Upper lobe of right lung (tissue), 1 donor: ENCODE measurements at places on chromosomes 7 and 10.

DNA sequence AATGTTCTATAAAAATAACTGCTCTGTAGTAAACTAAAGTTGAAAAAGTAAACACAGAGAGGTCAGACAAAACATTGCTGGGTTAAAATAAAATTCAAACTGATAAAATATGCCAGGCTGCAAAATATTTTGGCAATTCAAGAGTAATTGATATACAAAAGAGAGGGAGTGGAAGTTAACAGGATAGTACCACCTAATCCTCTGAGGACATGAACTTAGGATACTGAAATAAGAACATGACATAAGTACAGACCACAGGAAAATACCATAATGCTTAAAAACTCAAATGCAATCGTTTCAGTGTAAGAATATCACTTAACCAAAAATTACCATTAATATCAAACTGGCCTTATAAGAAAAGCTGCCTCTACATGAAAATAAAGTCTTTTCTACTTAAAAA lies 37.6 kb upstream of the GPR22 start:
- DNase-seq: no peak

GRCh38 chr7:99733448-99733847 lies 1.5 kb downstream of the CYP3A7 start:
- no peak for DNase-seq

- DNase-seq: no peak
These were observed 398.9 kb downstream of the ADRA2A start for GRCh38 chr10:111475720-111476119.

- DNase-seq: no peak
These were observed 158.3 kb downstream of the FRMD4A start for GRCh38 chr10:14172336-14172950.

GRCh38 chr10:59077855-59078254 lies 98.6 kb upstream of the PHYHIPL start:
- no peak for DNase-seq

DNA sequence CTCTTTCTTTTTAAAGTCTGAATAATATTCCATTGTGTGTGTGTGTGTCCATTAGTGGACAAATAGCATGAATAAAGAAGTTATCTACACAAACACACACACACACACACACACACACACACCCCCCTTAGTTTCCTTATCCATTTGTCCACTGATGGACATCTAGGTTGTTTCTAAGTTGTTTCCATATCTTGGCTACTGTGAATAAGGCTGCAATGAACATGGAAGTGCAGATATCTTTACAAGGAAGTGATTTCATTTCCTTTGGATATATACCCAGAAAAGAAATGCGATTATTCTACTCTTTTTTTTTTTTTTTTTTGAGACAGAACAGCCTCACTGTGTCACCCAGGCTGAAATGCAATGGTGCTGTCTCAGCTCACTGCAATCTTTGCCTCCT lies 113.5 kb downstream of the MBL2 start:
- no peak for DNase-seq

GRCh38 chr7:80764132-80764531 lies 125.7 kb downstream of the CD36 start:
- DNase-seq: no peak

- no peak for DNase-seq
These were observed 136.4 kb upstream of the MDFIC start for GRCh38 chr7:114785496-114785895.

GRCh38 chr10:91838199-91838598 lies 40.0 kb downstream of the TNKS2 start:
- DNase-seq: no peak

DNA sequence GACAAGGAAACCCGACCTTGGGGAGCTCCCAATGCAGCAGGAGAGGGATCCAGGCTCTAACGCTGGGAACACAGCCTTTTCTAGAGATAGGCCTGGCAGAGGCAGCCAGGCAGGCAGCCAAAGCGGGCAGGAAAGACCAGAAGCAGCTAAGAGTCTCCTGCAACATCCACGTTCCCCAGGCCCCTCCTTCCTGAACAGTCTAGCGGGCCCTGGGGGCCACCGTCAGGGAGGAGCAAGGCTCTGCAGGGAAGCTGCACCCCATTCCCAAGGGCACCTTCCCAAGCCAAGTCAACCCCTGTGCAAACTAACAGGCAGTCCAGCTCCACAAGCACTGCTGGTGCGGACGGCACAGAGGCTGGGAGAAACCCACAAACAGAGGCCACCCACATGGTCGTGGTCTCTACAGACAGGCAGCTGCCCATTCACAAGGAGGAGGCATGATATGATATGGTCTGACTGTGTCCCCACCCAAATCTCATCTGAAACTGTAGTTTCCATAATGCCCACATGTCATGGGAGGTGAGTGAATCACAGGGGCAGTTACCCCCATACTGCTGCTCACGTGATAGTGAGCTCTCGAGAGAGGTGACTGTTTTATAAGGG lies 115.7 kb downstream of the MAD1L1 start:
- DNase-seq: no peak

DNA sequence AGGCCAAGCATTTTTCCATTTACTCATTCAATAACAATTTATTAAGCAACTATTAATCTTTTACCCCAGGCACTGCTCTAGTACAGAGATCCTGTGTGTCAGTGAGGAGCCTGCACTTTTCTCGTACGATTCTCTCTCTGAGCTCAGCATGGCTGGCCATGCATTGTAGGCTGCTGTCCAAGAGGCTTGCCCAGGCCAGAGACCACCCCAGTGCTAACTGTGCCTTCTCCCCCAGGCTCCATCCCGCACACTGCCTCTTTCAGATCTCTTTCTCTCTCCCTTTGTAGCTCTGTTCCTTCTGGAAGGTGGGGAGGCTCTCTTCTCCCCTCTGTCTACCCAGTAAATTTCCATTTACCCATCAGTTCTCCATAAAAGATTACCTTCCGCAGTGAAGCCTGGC lies 101.0 kb upstream of the IKZF1 start:
- no peak for DNase-seq

- peak; percentile 70 for DNase-seq
These were observed 38.1 kb downstream of the CFAP46 start for GRCh38 chr10:132904181-132904813.

GRCh38 chr7:133121175-133121844 lies 39.4 kb upstream of the CHCHD3 start:
- no peak for DNase-seq

GRCh38 chr10:27998178-27998953 lies 513 bp downstream of the ODAD2 start:
- peak; percentile 70 for DNase-seq

DNA sequence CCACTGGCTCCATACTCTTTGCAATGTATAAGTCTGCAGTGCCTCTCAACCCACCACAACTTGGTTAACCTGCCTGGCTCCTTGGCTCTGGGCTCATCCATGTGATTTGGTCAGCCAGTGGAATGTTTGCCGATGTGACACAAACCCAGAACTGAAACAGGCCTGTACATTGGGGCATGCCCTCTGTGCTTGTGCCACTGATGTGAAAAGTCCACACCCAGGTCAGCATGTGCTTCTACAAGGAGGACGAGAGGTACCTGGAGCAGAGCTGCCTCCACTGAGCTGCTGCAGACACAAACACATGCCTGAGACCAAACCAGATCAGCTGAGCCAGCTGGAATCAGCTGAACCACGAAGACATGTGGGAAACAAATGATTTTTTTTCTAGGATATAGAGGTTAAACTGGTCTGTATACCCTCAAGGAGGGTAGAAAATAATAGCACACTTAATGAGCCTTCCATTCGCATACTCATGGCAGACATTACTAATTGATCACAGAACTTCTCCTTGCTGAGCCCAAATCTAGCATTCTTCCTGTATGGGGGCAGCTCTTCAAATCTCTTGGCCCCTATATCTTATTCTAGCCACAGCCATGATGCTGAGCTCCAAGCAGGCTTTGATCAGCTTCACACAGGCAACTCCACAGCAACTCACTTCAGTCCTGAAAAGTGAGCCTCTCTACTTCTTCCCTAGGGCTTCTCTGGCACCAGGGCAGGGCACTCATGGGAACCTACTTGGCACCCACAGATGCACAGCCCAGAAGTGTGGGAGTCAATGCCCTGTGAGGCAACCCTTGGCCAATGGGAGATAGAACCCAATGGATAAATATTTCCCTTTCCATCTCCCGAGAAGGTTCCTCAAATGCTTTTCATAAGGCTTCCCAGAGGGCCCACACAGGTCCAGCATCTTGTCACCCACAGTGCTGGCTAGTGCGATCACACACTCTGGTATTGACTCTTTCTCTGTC lies 18.6 kb downstream of the PYROXD2 start:
- no peak for DNase-seq

DNA sequence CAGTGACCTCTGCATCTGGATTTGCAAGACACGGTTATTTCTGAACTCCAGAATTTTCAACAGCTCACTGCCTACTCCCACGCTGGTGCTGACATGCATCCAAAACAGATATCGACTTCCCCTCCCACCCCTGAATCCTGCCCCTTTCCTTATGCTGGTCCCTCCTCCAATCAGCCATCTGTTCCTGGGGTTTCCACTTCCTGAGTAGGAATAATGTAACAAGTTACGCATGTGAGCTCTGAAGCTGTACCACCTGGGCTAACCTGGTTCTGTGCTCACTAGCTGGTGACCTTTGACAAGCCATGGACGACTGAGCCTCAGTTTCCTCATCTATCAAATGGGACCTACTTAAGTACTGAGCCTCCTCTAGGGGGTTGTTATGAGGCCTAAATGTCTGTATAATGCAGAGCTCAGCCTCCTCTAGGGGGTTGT lies 1.7 kb upstream of the NCAPG2 start:
- DNase-seq: no peak

DNA sequence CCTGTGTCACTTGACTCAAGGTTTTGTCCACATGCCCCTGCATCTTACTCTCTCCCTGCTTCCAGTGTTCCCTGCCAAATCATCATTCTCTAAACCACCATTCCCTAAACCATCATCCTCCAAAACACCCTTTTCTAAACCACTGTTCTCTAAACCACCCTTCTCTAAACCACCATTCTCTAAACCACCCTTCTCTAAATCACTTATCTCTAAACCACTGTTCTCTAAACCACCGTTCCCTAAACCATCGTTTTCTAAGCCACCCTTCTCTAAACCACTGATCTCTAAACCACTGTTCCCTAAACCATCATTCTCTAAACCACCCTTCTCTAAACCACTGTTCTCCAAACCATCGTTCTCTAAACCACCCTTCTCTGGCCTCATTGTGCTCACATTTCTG lies 142.1 kb downstream of the CXCL12 start:
- no peak for DNase-seq

DNA sequence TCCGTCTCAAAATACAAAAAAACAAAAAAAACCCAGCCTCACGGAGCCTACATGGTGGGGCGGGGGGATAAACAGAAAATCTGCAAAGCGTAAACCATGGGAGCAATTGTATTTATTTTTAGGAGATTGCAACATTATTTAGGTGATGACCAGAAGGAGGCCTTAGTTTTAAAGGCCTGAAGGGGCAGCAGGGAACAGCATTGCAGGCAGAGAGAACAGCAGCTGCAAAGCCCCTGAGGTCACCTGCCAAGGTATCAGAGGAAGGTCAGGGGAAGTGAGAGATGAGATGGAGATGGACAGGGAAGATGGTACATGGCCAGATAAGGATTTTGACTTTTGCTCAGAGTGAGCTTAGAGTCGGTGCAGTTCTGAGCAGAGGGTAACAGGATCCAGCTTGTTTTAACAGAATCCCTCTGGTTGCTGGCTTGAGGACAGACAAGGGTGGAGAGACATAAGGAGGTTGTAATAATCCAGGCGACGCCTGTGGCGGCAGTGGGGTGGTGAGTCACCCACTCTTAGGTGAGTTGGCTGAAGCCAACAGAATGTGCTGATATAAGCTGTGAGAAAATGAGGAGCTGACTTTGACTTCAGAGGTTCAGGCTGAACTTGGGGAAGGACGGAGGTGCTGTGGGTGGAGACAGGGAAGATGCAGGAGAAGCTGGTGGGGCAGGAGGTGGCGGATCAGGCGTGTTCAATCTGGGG lies 82.3 kb upstream of the GTF2I start:
- peak; percentile 75 for DNase-seq

DNA sequence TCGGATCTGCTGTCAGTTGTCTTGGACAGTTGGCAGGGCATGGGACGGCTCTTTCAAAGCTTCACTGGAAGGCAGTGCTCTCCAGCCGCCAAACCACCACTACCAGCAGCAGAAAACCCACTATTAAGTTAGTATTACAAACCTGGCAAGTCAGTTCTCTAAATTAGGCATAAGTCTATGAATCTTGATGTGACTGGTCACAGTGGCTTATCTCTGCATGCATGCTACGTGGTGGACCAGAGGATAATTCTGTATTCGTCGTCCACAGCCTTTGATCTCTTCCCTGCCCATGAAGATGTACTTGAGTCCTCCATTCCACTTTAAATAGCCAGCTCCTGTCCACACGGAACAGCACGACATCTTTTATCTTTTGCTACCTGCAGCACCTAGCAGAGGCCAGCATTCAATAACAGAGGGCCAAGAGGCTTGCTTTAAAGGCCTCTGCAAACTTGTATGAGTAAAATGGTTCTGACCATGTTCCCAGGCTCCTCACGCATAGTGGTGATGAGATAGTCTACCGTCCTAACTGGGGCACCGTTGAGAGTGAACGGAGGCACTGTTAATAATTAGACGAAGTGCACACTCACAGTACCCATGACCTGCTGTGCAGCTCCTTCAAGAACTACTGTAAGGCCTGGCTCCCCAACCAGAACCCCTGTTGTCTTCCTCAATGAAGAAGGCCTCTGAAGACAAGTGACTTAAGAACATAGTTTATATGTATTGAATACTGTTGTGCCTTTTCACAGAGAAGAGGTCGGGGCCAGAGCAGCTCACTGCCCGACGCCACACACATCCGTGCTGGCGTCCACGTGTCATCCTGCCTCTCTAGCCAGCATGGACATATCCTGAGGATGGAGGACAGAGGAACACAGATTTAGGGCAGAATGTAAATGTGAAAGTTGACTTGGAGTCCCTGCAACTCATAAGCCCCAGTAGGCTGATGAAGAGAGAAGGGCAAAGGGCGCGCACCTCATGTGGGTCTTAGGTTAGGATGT lies 1.0 kb downstream of the GPR146 start:
- DNase-seq: no peak

DNA sequence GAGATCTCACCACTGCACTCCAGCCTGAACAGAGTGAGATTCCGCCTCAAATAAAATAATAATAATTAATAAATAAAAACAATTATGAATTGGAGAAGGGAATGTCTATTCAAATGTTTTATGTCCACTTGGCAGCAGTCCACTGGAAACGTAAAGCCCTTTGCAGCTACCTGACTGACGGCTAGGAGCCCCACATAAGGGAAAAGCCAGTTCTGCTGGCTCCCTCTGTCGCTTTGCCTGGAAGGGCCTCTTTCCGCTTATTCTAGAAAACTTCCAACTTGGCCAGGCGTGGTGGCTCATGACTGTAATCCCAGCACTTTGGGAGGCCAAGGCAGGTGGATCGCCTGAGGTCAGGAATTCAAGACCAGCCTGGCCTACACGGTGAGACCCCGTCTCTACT lies 6.1 kb upstream of the TNS3 start:
- no peak for DNase-seq

DNA sequence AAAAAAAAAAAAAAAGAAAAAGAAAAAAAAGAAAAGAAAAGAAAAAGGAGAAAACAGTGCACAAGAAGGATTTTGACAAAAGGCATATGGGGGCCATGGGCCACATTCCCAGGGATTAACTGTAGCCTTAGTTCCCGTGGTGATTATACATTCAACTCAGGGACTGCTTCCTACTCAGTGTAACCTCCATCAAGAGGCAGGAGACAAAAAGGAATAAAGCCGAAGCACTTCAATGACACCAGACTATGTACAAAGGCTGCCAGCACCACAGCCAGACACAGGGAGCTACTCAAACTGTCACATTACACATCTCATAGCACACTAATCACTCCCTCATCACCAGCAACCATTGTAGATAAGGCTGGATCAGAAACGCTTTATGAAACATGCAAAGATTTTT lies 5.1 kb upstream of the PMPCB start:
- no peak for DNase-seq
